ENCODE measurements at places on chromosomes 2 and 18.

DNA sequence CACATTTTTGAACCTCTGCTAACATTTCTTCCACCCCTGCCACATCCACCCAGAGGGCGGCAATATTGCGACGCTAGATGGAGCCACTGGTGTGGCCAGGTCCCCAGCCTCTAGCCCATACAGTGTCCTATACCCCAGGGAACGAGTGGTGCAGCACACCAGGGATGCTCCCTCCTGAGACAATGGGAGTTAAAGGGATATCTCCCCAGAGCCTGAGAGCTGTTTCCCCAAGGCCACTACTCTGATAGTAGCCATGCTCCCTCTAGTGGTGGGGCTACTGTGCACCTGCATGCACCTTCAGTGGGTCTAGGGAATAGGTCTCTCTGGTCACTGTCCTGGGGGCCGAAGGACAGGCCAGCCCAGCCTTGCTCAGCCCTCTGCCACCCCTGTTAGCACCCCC lies 336.4 kb upstream of the FSHR start:
- no peak for DNase-seq

- no peak for DNase-seq
Observed at GRCh38 chr2:72929010-72929409, 11.7 kb downstream of the EMX1 start.

GRCh38 chr2:126368758-126369157 lies 287.2 kb upstream of the GYPC start:
- no peak for DNase-seq

- DNase-seq: no peak
Observed at GRCh38 chr2:186327251-186327868, 158.7 kb upstream of the ZC3H15 start.

- DNase-seq: no peak
Observed at GRCh38 chr2:119523383-119523951, 816 bp downstream of the SCTR start.

DNA sequence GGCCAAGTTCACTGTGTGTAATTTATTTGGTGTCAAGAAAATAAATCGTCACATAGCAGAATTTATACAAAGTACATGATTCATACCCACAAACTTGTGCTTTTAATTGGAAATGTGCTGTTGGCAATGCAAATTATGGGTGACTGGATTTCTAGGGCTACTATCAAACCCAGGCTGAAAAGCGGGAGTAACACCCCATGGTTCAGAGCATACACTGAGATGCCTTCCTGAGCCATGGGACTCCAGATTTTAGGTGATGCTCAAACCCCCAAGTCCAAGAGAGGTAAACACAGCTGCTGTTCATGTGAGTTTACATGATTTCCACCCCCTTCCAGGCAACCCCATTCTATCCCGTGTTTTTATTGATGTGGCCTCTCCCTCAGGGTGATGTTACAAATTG lies 565.9 kb upstream of the ID2 start:
- DNase-seq: no peak

GRCh38 chr2:1672738-1673137 lies 71.6 kb downstream of the PXDN start:
- DNase-seq: no peak

- DNase-seq: no peak
Observed at GRCh38 chr2:129782633-129782990, 196.9 kb upstream of the RAB6C start.

DNA sequence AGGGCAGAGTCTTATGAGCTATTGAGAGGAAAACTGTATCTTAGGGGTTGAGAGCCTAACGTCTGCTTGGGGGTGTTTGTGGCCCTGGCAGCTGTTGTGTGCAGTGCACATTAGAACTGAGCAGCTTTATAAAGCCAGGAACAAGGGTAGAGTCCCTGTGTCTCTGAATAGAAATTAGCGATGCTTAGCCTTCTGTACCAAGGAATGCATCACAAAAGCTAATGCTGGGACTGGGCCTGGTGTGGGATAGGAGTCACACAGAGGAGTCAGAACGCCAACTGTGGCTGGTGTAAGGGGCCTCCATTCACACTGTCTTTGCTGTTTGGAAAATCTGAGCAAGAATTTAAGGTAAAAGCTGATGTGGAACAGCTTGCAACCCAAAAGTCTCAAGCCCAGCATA lies 283.2 kb downstream of the SOX11 start:
- DNase-seq: no peak

- DNase-seq: no peak
Observed at GRCh38 chr2:145653553-145653952, 1133.6 kb upstream of the ZEB2 start.

Data from T-helper 2 cell treated with Interferon-gamma antibody and Interleukin-4, amounts not matched to agents 5 μg/mL and 100 μg/mL, for 36 hours (primary cell).